ENCODE measurements at places on chromosomes 3 and 15. TPM values are rescaled to one million over a fixed set of nuclear protein-coding genes. Genes with fewer than 3 reads are reported as not detected.
A peak's percentile ranks its signal among the peaks of the same experiment; 100 is the strongest.

The GABRA5 gene
- total RNA-seq = 0.31 TPM

The DNAH1 gene
- 3.2 TPM for total RNA-seq

The FETUB gene
- total RNA-seq = 0.04 TPM

The SST gene
- not detected for total RNA-seq

The SEMA3F gene
- 9.1 TPM for total RNA-seq

DNA sequence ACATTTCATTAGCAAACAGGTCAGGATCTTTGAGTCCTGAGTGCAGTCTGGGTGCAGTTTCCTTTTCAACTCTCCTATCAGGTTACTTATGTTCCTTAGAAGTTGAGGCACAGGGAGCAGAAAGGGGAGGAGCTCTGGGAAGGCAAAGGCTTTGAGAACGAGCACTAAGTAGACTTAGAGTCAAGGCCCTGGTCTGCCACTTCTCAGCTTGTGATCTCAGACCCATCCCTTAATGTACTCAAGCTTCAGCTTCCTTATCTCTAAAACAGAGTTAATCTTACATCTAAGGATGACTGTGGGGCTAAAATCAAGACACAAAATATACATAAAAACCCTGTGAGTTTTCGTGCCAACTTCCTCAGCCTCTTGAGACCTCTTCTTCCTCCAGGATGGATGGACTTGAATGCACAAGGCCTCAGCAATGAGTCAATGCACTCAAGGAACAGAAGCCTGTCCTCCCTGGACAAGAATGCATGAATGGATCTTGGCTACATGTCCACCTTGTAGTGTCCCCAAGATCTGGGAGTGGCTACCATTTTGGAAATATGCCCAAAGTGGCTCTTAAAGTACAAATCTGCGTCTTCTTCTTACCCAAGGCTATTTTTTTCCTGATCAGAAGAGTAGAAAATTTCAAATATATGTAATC lies 105.1 kb downstream of the WDR76 start:
- H3K4me3 ChIP-seq = no peak overlapping the region
- H3K36me3 ChIP-seq = no peaks in the 10 kb centered on the region
- peaks cover 17% of the 10 kb centered on the region for H3K4me1 ChIP-seq
- no peaks in the 10 kb centered on the region for H3K27me3 ChIP-seq
- H3K27ac ChIP-seq = peak overlapping the region; percentile 59
- DNase-seq = no peak

DNA sequence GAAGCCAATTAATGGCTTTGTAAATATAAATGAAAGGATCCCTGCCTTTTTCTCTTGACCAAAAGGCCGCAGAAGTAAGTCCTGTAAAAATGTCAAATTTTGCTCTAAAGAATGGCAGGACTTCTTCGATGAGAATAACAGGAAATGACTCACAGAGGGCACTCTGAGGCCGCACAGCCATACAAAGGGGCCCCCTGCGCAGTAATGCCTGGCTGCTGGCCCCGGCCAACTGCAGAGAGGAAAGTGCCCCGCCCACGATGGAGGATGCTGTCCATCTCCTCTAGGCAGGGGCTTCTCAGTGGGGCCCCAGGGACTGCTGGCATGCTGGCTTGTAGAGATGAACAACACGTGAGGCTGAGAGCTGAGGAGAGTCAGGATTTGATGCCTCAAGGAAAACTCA lies 18.1 kb upstream of the SCN10A start:
- peaks cover 2% of the 10 kb centered on the region for H3K4me1 ChIP-seq
- H3K36me3 ChIP-seq = no peaks in the 10 kb centered on the region
- H3K27ac ChIP-seq = peak overlapping the region; percentile 9
- no peak overlapping the region for H3K4me3 ChIP-seq

GRCh38 chr3:48609088-48610005 lies at the start of gene UQCRC1:
UQCRC1 (minus strand) TSS chr3:48609646; CDS start chr3:48609620, 26 bp downstream.
- H3K27me3 ChIP-seq = peaks cover 12% of the 10 kb centered on the region
- peaks cover 5% of the 10 kb centered on the region for H3K4me1 ChIP-seq
- peak within 1 kb of the TSS; percentile 82 for H3K27ac ChIP-seq
- peak within 1 kb of the TSS; percentile 99 for H3K4me3 ChIP-seq
- H3K36me3 ChIP-seq = peaks cover 23% of the 10 kb centered on the region
- peak; percentile 97 for DNase-seq

DNA sequence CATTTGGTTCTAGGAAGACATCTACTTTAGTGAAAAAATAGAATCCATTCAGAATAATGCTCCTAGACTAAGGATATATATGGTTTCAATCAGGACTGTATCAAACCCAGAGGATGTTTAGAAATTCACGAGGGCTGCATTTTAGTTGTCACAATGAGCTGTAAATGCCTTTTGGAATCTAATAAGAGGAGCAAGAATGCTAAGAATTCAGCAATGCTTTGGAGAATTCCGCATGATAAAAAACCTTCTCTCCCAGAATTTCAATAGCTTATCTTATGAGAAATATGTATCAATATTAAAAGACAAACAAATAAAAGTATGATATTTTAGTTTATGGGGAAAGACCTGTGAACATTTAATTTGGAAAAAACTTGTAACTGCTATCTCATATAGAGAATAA lies 885.1 kb downstream of the ZPLD1 start:
- no peaks in the 10 kb centered on the region for H3K36me3 ChIP-seq
- peak; percentile 21 for DNase-seq
- no peaks in the 10 kb centered on the region for H3K27me3 ChIP-seq
- no peaks in the 10 kb centered on the region for H3K4me1 ChIP-seq
- no peak overlapping the region for H3K27ac ChIP-seq

DNA sequence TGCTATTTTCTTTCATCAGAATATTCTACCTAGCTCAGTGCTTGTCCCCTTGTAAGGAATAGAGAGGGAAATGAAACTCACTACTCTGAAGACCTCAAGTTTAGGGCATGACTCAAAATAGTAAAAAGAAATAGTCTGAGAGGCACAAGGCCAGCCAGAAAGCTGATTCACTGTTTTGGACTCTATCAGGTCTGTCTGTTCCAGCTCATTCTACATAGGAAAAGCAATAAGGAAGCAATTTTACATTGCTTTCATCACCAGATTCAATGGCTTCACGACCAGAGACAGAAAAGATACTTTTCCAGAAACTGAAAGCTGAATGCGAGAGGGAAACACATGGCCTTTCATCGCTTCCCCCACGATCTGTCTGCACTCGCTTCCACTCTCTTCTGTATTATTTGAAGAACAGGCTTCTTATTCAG lies 276.0 kb downstream of the GBE1 start:
- H3K4me3 ChIP-seq = no peak overlapping the region
- H3K27ac ChIP-seq = peak overlapping the region; percentile 35
- H3K4me1 ChIP-seq = no peaks in the 10 kb centered on the region
- H3K27me3 ChIP-seq = no peaks in the 10 kb centered on the region

- DNase-seq = no peak
- H3K27me3 ChIP-seq = no peaks in the 10 kb centered on the region
- H3K36me3 ChIP-seq = no peaks in the 10 kb centered on the region
- no peak overlapping the region for H3K4me3 ChIP-seq
These were observed 457.1 kb downstream of the NTRK3 start for GRCh38 chr15:87799428-87799827.

DNA sequence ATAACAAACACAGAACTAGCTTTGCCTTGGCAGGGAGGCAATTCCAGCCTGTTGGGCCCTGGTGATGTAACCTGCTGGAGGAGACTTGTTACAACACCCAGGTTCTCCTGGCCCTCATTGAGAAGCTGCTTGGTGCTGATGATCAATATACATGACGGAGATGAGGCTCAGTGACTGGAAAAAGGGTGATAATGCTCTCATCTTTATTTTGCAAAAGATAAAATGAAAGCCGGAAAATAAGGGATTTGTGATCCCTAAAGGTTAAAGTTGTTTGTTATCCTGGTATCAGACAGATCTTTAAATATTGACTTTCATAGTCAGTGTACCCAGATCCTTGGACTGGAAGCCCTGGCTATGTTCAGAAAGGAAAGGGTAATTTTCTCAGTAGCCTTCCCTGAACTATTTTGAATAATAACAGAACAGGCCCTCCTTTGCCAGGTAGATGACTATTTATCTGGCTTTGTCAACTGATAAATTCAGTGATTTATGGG lies 118.9 kb upstream of the MEIS2 start:
- no peaks in the 10 kb centered on the region for H3K27me3 ChIP-seq
- no peak overlapping the region for H3K27ac ChIP-seq
- H3K36me3 ChIP-seq = no peaks in the 10 kb centered on the region

- no peak overlapping the region for H3K4me3 ChIP-seq
- H3K27me3 ChIP-seq = no peaks in the 10 kb centered on the region
- peaks cover 8% of the 10 kb centered on the region for H3K36me3 ChIP-seq
- no peak for DNase-seq
- H3K4me1 ChIP-seq = no peaks in the 10 kb centered on the region
- no peak overlapping the region for H3K27ac ChIP-seq
These were observed 66.8 kb downstream of the RPL39L start for GRCh38 chr3:187072511-187072910.

DNA sequence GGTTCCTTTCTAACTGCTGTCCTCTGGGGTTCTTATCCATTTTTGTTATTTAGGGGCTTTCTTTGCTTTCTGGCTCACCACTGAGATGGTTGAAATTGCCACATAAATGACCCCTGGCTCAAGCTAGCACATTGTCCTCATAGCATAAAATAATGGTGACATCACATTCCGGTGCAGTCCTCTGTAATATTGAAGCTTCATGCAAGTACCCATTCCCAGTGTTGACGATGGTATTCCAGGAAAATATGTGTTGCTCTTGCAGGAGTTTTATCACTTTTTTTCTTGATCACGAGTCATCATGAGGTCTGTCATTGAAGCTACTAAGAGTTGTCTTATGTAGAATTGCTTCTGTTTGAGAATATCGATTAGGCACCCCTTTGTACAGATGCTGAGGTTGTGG lies 56.1 kb downstream of the CRTC3 start:
- no peak overlapping the region for H3K4me3 ChIP-seq
- H3K36me3 ChIP-seq = peaks cover 5% of the 10 kb centered on the region
- no peak overlapping the region for H3K27ac ChIP-seq
- no peaks in the 10 kb centered on the region for H3K27me3 ChIP-seq

DNA sequence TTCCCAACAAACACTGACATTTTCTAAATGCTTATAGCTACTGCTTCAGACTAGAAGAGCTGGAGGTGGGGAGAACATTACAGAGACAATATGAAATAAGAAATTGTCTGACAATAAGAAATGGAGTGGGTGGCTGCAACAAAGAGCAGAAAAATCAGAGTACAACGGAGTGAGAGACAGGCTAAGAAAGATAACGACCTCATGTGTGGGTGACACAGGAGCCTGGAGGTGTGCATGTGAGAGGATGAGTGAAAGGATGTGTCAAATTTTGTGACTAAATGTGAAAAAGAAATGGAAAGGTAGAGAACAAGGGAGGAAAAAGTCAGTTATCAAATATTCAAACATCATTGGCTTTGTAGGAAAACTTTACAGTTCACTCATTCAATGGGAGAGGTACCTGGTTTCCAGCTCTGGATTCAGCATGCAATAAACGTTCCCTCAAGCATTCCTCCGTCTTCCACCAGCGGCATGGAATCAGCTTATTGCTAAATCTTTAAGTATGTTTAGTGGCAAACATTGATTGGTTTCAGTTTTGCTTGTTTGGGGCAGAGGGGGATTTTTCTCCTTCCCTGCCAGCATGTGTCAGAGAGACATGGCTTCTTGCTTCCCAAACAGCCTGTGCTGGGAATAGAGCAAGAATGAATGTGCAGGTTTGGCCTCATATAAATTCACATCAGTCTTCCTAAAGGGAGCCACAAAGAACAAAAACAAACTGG lies 103.8 kb upstream of the CHRM5 start:
- peaks cover 22% of the 10 kb centered on the region for H3K36me3 ChIP-seq
- no peak overlapping the region for H3K27ac ChIP-seq
- H3K27me3 ChIP-seq = no peaks in the 10 kb centered on the region

DNA sequence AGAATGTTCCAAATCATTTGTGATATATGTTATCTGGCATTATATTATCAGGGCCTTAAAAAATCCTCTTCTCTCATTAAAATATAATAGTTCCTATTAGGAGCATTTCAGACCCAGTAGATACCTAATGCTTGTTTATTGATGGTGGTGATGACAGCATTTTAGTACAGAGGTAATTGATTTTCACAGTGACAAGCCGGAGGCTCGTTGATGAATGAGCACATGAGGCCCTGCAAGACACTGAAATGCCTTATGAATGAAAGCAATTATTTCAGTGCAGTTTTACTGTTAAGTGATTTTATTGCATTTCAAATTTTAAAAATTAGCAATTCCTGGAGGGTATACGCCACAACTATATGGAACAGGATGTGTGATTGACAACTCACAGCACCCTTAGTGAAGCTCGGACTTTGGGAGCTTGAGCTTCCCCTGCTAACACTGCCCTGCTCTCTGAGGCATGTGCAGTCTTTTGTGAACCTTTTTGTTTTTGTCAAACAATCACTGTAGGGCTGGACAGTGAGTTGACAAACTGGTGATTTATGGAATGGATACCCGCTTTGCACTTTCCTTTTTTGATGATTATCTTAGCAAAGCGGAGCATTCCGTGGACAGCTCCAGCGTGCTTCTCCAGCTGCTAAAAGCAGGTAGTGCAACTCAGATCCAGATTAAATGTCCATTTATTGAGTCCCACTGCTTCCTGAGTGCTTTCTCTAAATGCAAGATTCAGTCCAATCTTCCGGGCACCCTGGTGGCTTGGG lies 187.0 kb upstream of the ATP10A start:
- H3K27ac ChIP-seq = no peak overlapping the region
- DNase-seq = no peak
- no peak overlapping the region for H3K4me3 ChIP-seq
- H3K4me1 ChIP-seq = peaks cover 3% of the 10 kb centered on the region
- no peaks in the 10 kb centered on the region for H3K36me3 ChIP-seq

- no peak overlapping the region for H3K4me3 ChIP-seq
- H3K27ac ChIP-seq = no peak overlapping the region
- no peaks in the 10 kb centered on the region for H3K27me3 ChIP-seq
- no peaks in the 10 kb centered on the region for H3K36me3 ChIP-seq
- peaks cover 8% of the 10 kb centered on the region for H3K4me1 ChIP-seq
- peak; percentile 64 for DNase-seq
These were observed 40.1 kb downstream of the TRIM42 start for GRCh38 chr3:140717921-140718320.

- no peak overlapping the region for H3K27ac ChIP-seq
- H3K27me3 ChIP-seq = no peaks in the 10 kb centered on the region
- H3K36me3 ChIP-seq = no peaks in the 10 kb centered on the region
- H3K4me3 ChIP-seq = no peak overlapping the region
These were observed 212.8 kb upstream of the EIF1B start for GRCh38 chr3:40096661-40097111.

DNA sequence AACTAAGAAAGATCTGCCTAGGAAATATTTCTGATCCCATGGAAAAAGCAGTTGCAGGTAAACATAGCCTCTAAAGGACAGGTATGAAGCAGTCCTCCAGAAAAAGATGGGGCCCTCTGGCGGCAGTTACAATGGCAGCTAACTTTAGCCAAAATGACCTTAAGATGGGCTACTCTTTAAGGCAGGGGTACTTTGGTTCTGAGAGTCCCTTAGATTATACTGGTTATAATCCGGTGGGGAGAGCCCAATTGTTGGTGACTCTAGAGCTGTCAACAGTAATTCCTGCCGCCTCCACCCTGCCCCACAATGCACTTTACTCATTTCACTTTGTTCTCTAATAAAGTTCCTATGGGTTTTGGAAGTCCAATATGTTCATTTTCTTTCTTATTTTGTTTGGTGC lies 412.8 kb upstream of the WNT5A start:
- H3K4me3 ChIP-seq = no peak overlapping the region
- DNase-seq = no peak
- H3K4me1 ChIP-seq = peaks cover 4% of the 10 kb centered on the region
- no peaks in the 10 kb centered on the region for H3K36me3 ChIP-seq
- H3K27me3 ChIP-seq = peaks cover 2% of the 10 kb centered on the region
- no peak overlapping the region for H3K27ac ChIP-seq
